Endothelial cell of umbilical vein (primary cell): ENCODE measurements at places on chromosomes 16 and 17. TPM values are rescaled to one million over a fixed set of nuclear protein-coding genes. Genes with fewer than 3 reads are reported as not detected.

ST6GALNAC1 gene
- 0.19 and 0.25 TPM in 2 replicates for polyA plus RNA-seq

ADAT1 gene
- polyA plus RNA-seq, result 27.2 and 33.2 TPM in 2 replicates

NPIPB9 gene
- polyA plus RNA-seq, result 0.29 and 0.36 TPM in 2 replicates

CANT1 gene
- 85.0 and 95.4 TPM in 2 replicates for polyA plus RNA-seq

RCVRN gene
- not detected in 2 replicates for polyA plus RNA-seq

MRC2 gene
- 30.6 and 36.5 TPM in 2 replicates for polyA plus RNA-seq

EMP2 gene
- polyA plus RNA-seq, result 19.0 and 25.5 TPM in 2 replicates

RNF112 gene
- 0.05 and 0.06 TPM in 2 replicates for polyA plus RNA-seq
